ENCODE measurements at places on chromosomes 16 and 17.

GRCh38 chr16:23801378-23801777 is 34.4 kb upstream of the PRKCB start:
- peaks cover 18% of the 10 kb centered on the region for H3K27me3 ChIP-seq
- H3K36me3 ChIP-seq: no peaks in the 10 kb centered on the region
- H3K4me1 ChIP-seq: no peaks in the 10 kb centered on the region
- H3K4me3 ChIP-seq: no peak overlapping the region
- peak; percentile 65 for DNase-seq
- H3K27ac ChIP-seq: no peak overlapping the region

DNA sequence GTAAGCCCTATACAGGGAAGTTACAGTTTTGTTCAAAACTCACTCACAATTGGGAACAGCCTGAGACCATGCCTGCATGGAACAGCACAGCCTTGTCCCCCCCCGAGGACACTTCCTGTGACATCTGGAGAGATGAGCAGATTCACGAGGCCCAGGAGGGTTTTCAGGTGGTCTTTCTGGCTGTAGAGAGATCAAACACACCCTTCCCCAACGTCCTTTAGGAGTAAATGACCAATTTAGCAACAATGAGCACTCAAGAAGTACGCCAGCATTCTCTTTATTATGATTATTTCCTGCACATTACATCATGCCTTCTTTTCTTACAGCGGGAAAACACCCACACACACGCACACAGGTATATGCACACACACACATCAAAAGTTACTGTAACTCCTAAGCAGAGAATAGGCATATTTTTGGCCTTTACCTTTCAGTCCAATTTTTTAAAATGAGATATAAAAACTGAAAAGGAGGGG is 39.0 kb downstream of the ADCY9 start:
- no peaks in the 10 kb centered on the region for H3K4me1 ChIP-seq
- H3K27me3 ChIP-seq: peaks cover 7% of the 10 kb centered on the region
- no peak overlapping the region for H3K4me3 ChIP-seq
- no peak for DNase-seq

DNA sequence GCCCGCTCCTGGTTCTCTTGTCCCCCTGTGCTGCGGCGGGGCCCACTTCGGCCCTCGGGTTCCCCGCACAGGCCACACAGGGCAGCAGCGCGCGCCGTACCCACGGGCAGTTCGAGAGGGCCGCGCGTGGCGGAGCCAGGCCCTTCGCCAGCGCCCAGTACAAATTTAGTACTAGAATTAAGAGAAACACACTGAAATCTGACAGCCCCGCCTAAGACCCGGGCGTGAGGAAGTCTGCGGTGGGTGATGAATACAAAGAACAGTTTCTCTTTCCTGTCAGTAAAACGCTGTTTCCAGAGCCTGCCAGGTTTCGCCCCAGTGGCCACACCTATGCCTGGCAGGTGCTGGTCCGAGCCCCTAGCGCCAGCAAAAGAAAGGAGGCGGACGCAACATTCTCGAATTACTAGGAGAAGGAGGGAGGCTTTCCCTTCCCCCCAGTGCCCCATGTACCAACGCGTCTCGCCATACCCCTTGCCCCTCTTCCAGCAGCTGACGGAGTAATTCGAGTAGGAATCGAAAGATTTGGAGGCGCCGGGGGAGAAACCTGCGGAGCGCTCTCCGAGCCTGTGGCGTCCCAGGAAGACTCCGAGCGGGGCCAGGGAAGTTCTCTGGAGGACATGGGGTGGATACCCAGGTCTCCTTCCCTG is 591 bp upstream of the SLFN5 start:
- H3K36me3 ChIP-seq: peaks cover 2% of the 10 kb centered on the region
- H3K4me1 ChIP-seq: peaks cover 21% of the 10 kb centered on the region
- DNase-seq: peak; percentile 68
- H3K27me3 ChIP-seq: no peaks in the 10 kb centered on the region

- no peak overlapping the region for H3K4me3 ChIP-seq
- no peak for DNase-seq
These were observed 162.1 kb downstream of the SHISA9 start for GRCh38 chr16:13063457-13063856.

GRCh38 chr17:50636804-50637195 is 2.1 kb downstream of the ABCC3 start:
- DNase-seq: no peak
- no peaks in the 10 kb centered on the region for H3K36me3 ChIP-seq
- H3K4me1 ChIP-seq: peaks cover 8% of the 10 kb centered on the region
- no peak overlapping the region for H3K4me3 ChIP-seq
- H3K27ac ChIP-seq: no peak overlapping the region
- peaks cover 61% of the 10 kb centered on the region for H3K27me3 ChIP-seq

DNA sequence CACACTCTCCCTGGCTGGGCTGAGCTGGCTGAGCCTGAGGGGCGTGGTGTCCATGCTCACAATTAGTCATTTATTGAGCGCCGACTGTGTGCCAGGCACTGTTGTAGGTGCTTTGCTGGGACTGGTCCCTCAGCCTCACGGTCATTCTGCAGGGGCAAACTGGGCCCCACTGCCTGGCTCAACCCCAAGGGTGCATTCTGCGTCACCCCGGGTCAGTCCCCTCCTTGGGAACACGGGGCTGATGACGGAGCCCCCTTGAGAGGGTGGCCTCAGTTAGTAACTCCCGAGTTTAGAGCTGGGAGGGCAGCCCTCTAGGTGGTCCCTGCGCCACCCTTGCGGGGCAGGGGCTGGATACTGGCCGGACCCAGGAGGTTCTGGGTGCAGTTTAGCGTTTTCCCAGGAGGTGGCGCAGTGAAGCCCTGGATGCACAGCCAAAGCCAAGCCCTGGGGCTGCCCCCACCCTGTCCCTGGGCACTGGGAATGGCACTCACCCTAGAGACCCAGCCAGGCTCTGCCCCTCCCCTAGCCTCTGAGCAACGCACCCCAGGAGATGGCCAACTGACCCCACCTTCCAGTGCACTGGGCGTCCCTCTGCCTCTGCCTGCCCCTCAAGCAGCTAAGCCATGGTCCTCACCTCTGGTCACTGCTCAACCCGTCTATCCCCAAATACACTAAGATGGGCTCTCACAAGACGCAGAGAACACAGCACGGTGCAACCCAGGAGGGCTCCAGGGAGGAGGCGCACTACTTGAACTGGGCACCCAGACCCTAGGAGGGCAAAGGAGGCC is 243.2 kb upstream of the GSE1 start:
- peak; percentile 65 for DNase-seq
- H3K27me3 ChIP-seq: peaks cover 13% of the 10 kb centered on the region
- H3K4me3 ChIP-seq: no peak overlapping the region
- no peak overlapping the region for H3K27ac ChIP-seq

GRCh38 chr16:56448005-56448404 is 3.1 kb downstream of the NUDT21 start:
- H3K27me3 ChIP-seq: no peaks in the 10 kb centered on the region
- H3K4me1 ChIP-seq: peaks cover 38% of the 10 kb centered on the region
- DNase-seq: no peak
- peak overlapping the region; percentile 23 for H3K4me3 ChIP-seq
- peak overlapping the region; percentile 25 for H3K27ac ChIP-seq

DNA sequence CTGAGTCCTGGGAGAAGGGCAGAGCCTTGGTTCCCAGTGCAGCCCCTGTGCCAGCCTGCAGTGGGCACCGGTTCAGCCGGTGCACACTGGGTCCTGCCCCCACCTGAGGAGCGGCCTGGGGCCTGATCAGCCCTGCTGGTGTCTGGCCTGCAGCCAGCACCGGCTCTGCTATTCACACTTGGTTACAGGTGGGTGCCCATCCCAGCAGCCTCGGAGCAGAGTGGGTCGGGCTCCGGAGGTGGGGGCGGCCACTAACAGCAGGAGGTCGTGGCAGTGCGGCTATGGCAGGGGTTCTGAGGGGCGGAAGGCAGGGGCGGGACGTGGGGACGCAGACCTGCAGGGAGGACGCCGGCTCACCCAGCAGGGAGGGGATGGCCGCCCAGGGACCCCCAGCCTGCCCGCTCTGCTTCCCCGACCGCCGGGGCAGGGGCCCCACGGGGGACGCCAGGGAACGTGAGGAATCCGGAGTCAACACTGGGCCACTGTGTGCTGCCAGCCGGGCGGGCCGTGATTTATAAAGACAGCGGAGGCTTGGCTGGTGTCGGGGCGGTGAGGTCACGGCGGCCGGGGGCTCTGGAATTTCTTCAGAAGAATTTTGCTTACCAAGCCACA is 20.3 kb downstream of the METRNL start:
- no peak overlapping the region for H3K4me3 ChIP-seq
- H3K4me1 ChIP-seq: peaks cover 24% of the 10 kb centered on the region
- peaks cover 5% of the 10 kb centered on the region for H3K36me3 ChIP-seq
- H3K27me3 ChIP-seq: no peaks in the 10 kb centered on the region
- no peak for DNase-seq
- H3K27ac ChIP-seq: peak overlapping the region; percentile 94

- DNase-seq: peak; percentile 39
- H3K27me3 ChIP-seq: peaks cover 82% of the 10 kb centered on the region
- peaks cover 4% of the 10 kb centered on the region for H3K36me3 ChIP-seq
- H3K4me3 ChIP-seq: peak overlapping the region; percentile 85
These were observed 1.6 kb downstream of the HOXB2 start for GRCh38 chr17:48543107-48543853.

- peaks cover 34% of the 10 kb centered on the region for H3K27me3 ChIP-seq
- H3K4me3 ChIP-seq: no peak overlapping the region
- H3K4me1 ChIP-seq: peaks cover 14% of the 10 kb centered on the region
- no peak for DNase-seq
These were observed 5.2 kb downstream of the ITGA3 start for GRCh38 chr17:50060951-50061712.

DNA sequence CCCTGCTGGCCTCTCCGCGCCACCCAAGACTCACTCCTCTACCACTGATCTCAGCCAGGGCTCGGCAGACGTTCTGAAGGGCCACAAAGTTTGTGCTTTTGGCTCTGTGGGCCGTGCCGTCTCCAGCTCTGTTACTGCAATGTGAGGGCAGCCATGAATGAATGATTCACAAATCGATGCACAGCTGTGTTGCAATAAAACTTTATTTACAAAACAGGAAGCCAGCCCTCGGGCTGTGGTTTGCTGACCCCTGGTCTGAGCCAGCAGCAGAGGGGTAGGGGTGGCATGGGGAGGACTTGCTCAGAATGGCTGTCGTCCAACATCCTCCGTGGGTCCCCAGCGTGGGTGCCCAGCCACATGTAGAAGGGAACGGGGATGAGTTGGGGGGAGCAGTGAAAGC is 63.0 kb upstream of the PVALEF start:
- H3K27me3 ChIP-seq: no peaks in the 10 kb centered on the region
- H3K4me3 ChIP-seq: no peak overlapping the region
- peaks cover 2% of the 10 kb centered on the region for H3K36me3 ChIP-seq
- no peak overlapping the region for H3K27ac ChIP-seq

DNA sequence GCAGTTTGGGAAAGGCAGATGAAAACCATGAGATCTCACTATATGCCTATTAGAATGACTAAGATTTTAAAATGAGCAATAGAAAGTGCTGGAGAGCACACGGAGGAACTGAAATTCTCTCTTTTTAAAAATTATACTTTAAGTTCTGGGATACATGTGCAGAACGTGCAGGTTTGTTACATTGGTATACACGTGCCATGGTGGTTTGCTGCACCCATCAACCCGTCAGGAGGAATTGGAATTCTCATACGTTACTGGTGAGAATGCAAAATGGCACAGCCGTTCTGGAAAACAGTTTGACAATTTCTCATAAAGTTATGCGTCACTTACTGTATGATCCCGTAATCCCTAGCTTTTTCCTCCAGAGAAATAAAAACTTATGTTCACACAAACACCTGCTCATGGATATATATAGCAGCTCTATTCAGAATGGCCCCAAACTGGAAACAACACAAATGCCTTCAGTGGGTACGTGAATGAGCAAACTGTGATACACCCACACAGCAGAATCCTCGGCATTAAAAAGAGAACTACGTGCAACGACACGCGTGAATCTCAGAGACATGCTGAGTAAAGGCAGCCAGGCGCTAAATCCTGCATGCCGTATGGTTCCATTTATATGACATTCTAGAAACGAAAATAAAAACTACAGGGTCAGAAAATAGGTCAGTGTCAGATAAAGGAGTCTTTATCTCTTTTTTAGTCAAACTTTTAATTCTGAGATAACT is 11.8 kb downstream of the PIK3R6 start:
- H3K4me3 ChIP-seq: no peak overlapping the region
- H3K36me3 ChIP-seq: no peaks in the 10 kb centered on the region
- DNase-seq: no peak

DNA sequence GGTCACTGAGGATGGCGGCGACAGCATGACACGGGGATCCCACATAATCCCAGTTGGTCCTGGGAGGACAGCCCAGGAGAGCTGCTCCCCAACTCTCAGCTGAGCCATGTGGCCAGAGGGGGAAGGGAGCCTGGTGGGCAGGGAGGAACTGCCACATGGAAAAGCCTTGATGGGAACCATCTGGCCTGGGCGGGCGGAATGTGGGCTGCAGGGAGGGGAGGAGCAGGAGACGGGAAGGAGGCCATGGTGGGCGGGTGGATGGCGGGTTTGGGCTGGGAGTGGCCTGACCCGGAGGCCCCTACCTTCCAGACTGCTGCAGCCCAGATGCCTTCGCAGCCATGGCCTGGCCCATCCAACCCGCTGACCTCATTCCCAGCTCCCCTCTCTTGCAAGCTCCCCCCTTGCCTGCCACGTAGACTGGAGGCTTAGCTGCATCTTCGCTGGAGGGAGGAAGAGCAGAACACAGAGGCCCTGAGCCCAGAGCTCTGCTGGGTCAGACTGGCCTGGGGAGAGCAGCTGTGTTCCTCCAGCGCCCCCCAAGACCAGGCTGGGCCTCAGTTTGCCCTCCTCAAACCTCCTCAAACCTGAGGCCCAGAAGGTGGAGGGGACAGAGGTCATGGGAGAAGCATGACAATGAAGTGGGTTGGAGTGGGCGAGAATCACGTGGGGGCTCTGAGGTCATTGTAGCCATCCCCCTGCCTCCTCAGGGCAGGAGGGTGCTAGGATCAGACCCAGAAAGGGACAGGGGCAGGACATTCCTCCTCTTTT is 8.2 kb upstream of the COL1A1 start:
- peak overlapping the region; percentile 70 for H3K27ac ChIP-seq
- H3K27me3 ChIP-seq: peaks cover 49% of the 10 kb centered on the region
- H3K4me1 ChIP-seq: peaks cover 35% of the 10 kb centered on the region
- H3K36me3 ChIP-seq: no peaks in the 10 kb centered on the region

GRCh38 chr16:80803339-80804055 is 901 bp downstream of the CDYL2 start:
- H3K4me1 ChIP-seq: no peaks in the 10 kb centered on the region
- peak overlapping the region; percentile 88 for H3K27ac ChIP-seq
- H3K4me3 ChIP-seq: peak overlapping the region; percentile 95

DNA sequence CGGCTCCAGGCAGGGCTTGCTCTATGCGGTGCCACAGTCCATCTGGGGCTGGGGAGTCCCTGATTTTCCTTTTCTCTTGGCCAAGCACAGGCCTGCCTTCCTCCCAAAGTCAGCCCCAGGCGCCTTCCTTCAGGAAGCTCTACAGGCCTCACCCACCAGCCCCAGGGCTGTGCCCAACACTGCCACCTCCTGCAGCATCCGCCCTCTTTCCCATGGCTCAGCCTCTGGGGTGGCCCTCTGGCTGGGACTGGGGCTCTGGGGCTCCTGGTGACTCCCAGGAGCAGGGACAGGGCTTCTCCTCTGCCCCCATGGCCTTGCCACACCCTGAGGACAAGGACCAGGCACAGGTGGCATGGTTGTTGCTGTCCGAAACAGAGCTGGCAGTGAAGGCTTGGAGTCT is 817 bp downstream of the ITGB4 start:
- no peak overlapping the region for H3K27ac ChIP-seq
- H3K27me3 ChIP-seq: peaks cover 20% of the 10 kb centered on the region
- no peak for DNase-seq
- H3K4me3 ChIP-seq: peak overlapping the region; percentile 47

- no peak for DNase-seq
- H3K4me1 ChIP-seq: peaks cover 58% of the 10 kb centered on the region
- peak overlapping the region; percentile 67 for H3K27ac ChIP-seq
- H3K27me3 ChIP-seq: no peaks in the 10 kb centered on the region
These were observed 44.0 kb downstream of the ANKRD11 start for GRCh38 chr16:89446136-89446974.

Data from progenitor cell of endocrine pancreas (in vitro differentiated cells).